ENCODE measurements at places on chromosomes 1 and 21.

GRCh38 chr1:153366261-153366660, 8.6 kb downstream of the S100A9 start:
- no peak for DNase-seq

DNA sequence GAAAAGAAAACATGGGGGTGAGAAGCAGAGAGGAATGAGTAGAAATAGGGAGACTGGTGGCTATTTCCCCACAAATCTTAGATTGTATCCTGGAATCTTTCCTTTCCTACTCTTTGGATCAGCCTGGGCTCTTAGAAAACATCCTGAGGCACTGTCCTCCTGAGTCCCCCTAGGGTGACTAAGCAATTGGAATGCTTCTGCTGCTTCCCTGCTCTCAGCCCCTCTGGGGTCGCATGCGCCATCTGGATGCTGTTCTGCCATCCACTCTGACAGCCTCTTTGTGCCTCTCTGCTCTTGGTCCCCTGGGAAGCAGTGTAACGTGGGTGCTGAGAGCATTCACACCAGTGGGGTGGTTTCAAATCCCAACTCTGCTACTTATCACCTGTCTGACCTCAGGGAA, 443.0 kb downstream of the SIPA1L2 start:
- no peak for DNase-seq

DNA sequence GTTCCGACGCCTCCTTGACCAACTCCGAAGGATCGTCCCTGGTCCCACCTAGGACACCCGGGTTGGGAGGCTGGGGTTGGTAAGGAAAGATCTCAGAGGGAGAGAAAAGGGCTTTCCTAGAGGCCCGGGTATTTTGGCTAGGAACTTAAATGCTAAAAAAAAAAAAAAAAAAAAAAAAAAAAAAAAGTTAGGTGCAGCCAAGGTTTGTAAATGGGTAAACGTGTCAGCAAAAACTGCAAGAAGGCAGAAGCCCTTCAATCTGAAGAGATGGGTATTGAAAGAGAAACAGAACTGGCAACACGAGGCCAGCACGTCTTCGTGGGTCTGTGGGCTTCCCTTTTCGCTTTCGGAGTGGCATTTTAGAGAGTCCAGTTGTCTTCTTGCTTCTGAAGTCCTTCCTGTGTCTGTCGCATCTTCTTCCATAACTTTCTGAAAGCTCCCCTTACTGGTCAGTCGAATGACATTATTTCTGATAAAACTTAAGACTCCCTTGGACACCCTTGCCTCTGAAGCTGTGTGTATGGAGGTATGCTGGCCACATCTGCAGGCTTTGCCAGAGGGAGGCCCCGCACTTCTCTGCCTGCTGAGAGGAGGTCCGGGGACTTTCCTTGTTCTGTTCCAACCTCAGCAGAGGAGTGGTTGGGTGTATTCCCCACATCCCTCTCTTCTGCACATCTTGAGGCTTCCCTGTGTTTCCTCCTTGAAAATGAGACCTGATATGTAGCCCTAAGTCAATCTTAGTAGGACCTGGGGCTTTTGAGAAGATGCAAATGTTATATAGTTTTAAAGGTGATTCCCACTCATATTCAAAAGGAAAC, 745 bp downstream of the RCSD1 start:
- no peak for DNase-seq

DNA sequence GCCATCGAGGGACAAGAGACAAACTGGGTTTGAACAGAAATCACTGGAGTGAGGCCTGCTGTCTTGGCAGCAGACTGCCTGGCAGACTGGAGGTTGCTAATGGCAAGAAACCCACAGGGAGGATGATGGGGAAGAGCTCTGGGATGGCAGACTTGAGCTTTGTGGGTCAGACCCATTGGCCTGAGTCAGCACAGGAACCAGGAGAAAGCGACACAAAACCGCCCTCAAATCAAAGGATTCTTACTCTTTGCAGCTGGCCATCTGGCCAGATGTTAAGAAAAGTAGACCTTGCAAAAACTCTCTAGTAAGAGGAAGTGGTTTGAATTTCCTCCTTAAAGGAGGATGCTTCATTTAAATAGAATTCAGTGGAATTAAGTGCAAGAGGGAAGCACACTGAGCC, 195.2 kb upstream of the JUN start:
- DNase-seq, result no peak

- DNase-seq, result peak; percentile 57
Measured at GRCh38 chr1:150578272-150579109, 919 bp downstream of the MCL1 start.
